ENCODE measurements at places on chromosomes 4 and X. TPM values are rescaled to one million over a fixed set of nuclear protein-coding genes. Genes with fewer than 3 reads are reported as not detected.

CYLC1 gene
- not detected for total RNA-seq

DBET gene
- not detected for total RNA-seq

HTRA3 gene
- total RNA-seq = 2.4 TPM

RRH gene
- 0.64 TPM for total RNA-seq

CDS1 gene
- total RNA-seq = 28.9 TPM

GABRG1 gene
- total RNA-seq = 22.3 TPM

CXCL5 gene
- not detected for total RNA-seq

CT47B1 gene
- total RNA-seq = not detected

CPE gene
- total RNA-seq = 380 TPM

FRAS1 gene
- total RNA-seq = 28.4 TPM

GLOD5 gene
- not detected for total RNA-seq

DUX4 gene
- not detected for total RNA-seq

FAT4 gene
- total RNA-seq = 83.7 TPM

MTMR8 gene
- total RNA-seq = 6.4 TPM

EREG gene
- 1.8 TPM for total RNA-seq
